ENCODE measurements at places on chromosomes 1 and 21. TPM values are rescaled to one million over a fixed set of nuclear protein-coding genes. Genes with fewer than 3 reads are reported as not detected.

The ADAMTSL4 gene
- 17.2 TPM for total RNA-seq

The VSIG8 gene
- not detected for total RNA-seq

The FCRL5 gene
- 0.14 TPM for total RNA-seq

The GBP3 gene
- total RNA-seq: 58.1 TPM

The S100A9 gene
- 19.1 TPM for total RNA-seq

The GJA9 gene
- total RNA-seq: 0.26 TPM

The NBL1 gene
- total RNA-seq: 154 TPM

The ADAM30 gene
- not detected for total RNA-seq

The SPRR1B gene
- not detected for total RNA-seq

The LEPROT gene
- 67.6 TPM for total RNA-seq

The BEST4 gene
- 0.37 TPM for total RNA-seq

The MAGOH gene
- 27.9 TPM for total RNA-seq

The MYOC gene
- 2.4 TPM for total RNA-seq

The DIRAS3 gene
- total RNA-seq: 14.0 TPM

The DMBX1 gene
- total RNA-seq: not detected

The RNU1-3 gene
- total RNA-seq: 1,358 TPM

The TFF2 gene
- total RNA-seq: 115 TPM

The IER5 gene
- total RNA-seq: 13.9 TPM

The TAS1R3 gene
- total RNA-seq: 0.40 TPM

The ZNF593OS gene
- total RNA-seq: 0.29 TPM

The COL11A1 gene
- total RNA-seq: 0.14 TPM

The MRPS21 gene
- total RNA-seq: 58.9 TPM

The KPRP gene
- total RNA-seq: not detected

The SLC1A7 gene
- 21.1 TPM for total RNA-seq

The LCE3D gene
- not detected for total RNA-seq

The AGT gene
- 341 TPM for total RNA-seq

The RFX5 gene
- total RNA-seq: 50.9 TPM

The RNU1-2 gene
- 1,358 TPM for total RNA-seq

The RNF220 gene
- 68.1 TPM for total RNA-seq
